Pancreas (tissue), 10 donors: ENCODE measurements at places on chromosomes 6 and 20. TPM values are rescaled to one million over a fixed set of nuclear protein-coding genes. Genes with fewer than 3 reads are reported as not detected.

PHACTR1 gene
- total RNA-seq = 9.2 TPM

GGTLC1 gene
- 0.47 TPM for total RNA-seq

NR2E1 gene
- total RNA-seq = not detected

CBLN4 gene
- total RNA-seq = 1.0 TPM

HS3ST5 gene
- total RNA-seq = not detected

PI3 gene
- total RNA-seq = not detected

MEP1A gene
- total RNA-seq = 0.09 TPM

MLN gene
- total RNA-seq = not detected

TBCC gene
- total RNA-seq = 9.4 TPM

TEAD3 gene
- total RNA-seq = 4.0 TPM

ANKRD66 gene
- total RNA-seq = not detected

KIAA0408 gene
- 1.1 TPM for total RNA-seq

OPRM1 gene
- not detected for total RNA-seq

DNA sequence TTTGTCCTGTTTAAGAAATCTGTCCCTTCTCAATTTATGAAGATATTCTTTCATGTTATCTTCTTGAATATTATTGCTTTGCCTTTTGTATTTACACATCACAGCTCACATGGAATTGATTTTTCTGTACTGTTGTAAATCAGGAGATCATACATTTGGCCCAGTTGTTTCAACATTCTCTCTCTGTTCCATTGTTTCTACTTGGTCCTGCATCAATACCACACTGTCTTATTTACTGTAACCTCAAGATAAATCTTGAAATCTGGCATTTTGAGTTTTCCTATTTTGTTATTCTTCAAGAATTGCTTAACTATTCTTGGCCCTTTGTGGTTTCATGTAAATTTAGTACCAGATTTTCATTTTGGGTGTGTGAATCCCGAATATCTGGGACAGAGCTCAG is 121.7 kb upstream of the CCN2 start:
- no peak for DNase-seq

- DNase-seq = peak; percentile 19
Observed at GRCh38 chr6:76230711-76231110, 158.2 kb upstream of the IMPG1 start.

- DNase-seq = no peak
Observed at GRCh38 chr6:81304466-81304865, 448.0 kb downstream of the TENT5A start.

DNA sequence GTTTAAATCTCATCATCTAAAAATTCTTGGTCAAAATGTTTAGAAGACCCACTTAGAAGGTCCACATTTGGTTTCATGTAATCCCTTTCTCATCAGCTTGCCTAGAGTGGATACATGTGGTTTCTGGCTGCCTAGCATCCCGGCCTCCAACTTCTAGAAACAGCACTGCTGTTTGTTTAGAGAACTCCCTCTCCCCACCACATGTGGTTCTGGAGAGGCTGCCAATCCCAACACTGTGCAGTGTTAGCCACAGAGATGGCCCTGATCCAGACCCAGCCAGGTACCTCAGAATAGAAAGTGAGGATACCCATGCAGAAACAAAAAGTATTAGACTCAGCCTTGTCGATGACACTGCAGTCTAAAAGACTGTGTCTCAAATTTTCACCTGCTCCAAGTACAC is 241.8 kb downstream of the BCKDHB start:
- DNase-seq = no peak

- no peak for DNase-seq
Observed at GRCh38 chr6:42561986-42562385, 1.8 kb upstream of the UBR2 start.

GRCh38 chr20:54534101-54534500 is 58.7 kb downstream of the DOK5 start:
- no peak for DNase-seq

DNA sequence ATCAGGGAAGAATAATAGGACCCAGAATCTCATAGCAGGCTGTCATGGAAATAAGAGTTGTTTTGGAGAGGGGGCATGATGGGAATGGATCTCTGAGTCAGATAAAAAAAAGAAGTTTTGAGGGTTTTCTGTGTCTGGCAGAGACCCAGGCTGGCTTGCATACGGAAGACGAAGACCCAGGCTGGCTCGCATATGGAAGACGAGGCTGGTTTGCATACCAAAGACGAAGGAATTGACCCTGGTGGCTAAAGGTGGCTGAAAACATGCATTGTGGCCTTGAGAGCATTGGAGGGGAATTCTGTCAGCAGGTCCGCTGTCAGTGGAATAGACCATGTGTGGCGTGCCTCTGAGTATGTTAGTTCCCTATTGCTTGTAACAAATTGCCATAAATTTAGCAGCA is 335.1 kb downstream of the BTBD3 start:
- DNase-seq = no peak

DNA sequence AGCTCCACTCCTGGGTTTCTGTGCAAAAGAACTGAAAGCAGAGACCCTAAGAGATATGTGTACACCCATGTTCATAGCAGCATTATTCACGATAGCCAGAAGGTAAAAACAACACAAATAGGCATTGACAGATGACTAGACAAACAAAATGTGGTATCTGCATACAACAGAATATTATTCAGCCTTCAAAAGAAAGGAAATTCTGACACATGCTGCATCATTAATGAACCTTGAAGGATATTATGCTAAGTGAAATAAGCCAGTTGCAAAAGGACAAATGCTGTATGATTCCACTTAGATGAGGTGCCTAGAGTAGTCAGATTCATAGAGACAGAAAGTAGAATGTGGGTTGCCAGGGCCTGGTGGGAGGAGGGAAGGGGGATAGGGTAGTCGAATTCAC is 17.8 kb downstream of the AAR2 start:
- DNase-seq = no peak

DNA sequence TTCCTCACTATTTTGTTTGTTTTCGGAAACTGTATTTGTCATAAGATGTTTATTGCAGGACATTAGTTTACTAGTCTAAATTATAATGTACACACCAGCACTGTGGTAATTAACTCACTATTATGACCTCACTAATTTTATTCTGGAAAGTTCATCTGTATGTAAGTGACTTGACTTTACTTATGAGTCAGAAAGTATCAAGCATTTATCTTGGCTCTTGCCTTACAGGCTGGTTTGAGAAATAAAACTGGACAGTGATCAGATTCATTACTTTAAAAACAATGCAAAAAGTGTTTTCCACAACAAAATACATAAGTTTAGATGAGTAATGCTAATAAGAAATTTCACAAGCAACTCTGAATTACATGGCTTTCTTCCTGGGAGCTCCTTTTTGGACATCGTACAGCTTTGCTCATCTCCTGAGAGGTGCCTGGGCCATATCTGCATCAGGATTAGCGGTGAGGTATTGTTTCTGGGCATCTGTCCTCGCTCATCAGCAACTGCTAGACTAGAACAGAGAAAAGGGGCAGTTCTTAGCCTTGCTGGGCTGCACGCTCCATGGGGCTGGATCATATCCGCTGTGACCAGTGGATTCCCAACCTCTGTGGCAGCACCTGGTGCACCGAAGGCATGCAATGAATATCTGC is 179.8 kb downstream of the SOD2 start:
- no peak for DNase-seq

GRCh38 chr6:161067749-161068148 is 76.2 kb downstream of the MAP3K4 start:
- no peak for DNase-seq

DNA sequence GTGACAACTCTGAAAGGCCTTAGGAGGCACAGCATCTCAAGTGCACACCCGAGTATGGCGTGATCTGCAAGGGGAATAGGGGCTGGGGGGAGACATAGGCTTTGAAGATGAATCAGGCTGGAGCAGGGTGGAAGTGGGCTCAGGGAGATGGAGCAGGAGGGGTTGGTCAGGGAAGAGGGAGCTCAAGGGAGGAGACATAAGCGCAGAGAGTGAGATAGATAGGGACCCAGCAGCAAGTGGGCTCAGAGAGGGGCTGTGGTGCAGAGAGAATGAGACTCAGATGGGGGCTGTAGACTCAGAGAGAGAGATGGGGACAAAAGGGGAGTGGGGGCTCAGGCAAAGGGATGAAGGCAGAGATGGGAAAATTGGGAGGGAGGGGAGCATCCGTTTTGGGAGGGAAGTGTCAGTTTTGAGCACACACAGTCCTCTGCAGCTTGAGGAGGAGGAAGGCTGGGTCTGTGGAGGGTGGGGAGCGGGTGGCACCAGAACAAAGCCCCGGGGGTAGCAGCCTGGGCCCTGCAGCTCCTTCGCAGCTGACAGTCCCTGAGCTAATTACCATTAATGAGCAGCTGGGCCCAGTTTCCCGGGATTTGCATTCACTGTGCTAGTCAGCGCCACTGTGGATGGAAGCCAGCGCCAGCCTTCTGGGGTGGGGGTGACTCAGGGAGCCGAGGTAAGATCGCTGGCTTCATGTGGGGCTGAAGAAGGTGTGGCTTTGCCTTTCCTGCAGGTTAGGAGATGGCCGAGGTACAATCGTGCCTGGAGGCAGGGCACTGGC is 18.7 kb downstream of the SRXN1 start:
- DNase-seq = no peak

DNA sequence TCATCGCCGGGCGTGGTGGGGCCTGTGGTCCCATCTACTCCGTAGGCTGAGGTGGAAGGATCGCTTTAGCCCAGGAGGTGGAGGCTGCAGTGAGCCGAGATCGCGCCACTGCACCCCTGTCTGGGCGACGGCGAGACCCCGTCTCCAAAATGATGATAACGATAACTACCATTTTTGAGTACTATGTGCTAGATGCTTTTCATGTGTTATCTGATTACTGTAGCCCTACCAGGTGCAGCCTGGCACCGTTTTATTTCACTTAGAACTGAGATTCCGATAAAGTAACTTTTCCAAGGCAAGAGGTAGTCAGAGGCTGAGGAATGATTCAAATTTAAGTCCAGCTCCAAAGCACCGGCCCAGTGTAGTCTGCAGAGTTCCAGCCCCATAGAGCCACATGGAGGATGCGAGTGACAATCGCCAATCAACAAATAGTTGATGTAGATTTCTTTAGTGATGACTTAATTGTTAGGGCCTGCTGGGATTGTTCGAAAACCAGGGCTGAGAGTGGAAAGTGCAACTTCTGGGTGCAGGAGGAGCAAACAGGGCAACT is 727 bp downstream of the ERMARD start:
- DNase-seq = no peak

DNA sequence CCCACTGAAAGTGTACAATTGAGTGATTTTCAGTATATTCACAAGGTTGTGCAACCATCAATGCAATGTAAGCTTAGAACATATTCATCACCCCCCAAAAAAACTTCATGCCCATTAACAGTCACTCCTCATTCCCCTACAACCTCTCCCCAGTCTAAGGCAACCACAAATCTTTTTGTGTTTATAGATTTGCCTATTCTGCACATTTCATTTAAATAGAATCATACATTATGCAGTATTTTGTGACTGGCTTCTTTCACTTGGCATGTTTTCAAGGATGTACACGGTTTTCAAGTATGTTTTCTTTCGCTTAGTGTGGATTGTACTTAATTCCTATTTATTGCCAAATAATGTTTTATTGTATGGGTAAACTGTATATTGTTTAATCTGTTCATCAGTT is 329.3 kb upstream of the RNF24 start:
- no peak for DNase-seq

- DNase-seq = peak; percentile 26
Observed at GRCh38 chr6:28943557-28944411, 20.0 kb upstream of the TRIM27 start.

GRCh38 chr6:31055441-31055840 is 45.2 kb downstream of the MUC22 start:
- DNase-seq = no peak

GRCh38 chr6:17962436-17963031 is 24.9 kb downstream of the KIF13A start:
- DNase-seq = no peak

- no peak for DNase-seq
Observed at GRCh38 chr6:129860908-129861665, at the start of gene TMEM244. TMEM244 (minus strand) TSS chr6:129861315; CDS start chr6:129861188, 127 bp downstream.

- DNase-seq = no peak
Observed at GRCh38 chr20:15494851-15495250, 1078.4 kb downstream of the KIF16B start.

DNA sequence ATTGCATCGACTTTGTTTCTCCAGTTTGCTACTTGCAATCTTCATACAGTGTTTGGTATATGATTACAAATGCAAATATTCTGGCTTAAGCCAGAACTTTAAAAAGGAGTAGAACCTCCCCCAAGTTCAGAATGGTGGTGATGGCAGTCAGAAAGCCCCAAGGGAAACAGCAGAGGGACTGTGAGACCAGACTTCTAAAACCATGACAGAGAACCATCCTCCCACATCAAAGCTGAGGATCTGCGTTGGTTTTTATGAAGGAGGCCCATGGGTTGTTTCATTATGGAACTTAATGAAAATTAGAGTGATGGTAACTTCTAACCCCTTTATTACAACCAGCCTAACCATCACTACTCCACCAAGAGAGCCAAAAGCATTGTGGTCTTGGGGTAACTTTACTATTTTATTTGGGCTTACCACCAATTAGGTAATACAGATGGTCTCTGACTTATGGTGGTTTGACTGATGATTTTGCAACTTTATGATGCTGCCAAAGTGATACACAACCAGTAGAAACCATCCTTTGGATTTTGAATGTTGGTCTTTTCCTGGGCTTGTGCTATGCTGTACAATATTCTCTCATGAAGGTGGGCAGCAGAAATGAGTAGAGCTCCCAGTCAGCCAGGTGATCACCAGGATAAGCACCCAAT is 10.9 kb upstream of the MRS2 start:
- no peak for DNase-seq

DNA sequence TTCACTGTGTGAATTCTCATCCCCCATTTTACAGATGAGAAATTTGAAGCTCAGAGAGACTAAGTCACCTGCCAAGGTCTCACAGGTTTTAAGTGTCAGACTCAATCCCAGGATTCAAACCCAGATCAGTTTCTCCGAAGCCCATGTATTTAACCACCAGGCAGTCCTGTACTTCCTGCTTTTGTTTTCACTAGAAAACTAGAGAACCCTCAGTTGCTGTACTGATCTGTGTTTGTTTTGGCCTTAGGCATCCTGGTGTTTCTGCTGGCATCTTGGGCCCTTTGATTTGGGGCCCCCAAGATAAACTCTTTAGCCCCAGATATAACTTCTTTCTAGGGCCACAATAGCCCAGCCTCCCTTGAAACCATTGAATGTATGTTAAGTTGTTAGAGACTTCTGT is 36.5 kb downstream of the PPP1R16B start:
- DNase-seq = no peak

DNA sequence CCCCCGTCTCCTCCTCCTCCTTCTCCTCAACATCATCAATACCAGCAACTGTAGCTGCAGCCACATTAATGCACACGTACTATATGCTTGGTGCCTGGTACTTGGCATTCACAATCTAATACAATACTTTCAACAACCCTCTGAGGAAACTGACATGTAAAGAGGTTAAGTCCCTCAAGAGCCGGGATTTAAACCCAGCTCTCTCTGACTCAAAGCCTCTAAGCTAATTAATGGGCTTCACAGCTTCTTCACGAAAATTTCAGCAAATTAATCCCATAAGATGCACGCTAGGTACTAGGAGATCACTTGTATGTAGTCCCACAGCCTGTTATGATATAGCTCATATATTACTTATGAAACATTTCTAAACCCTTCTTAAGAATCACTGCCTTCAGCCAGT is 73.1 kb upstream of the IPCEF1 start:
- DNase-seq = no peak
